ENCODE measurements at places on chromosomes 2 and 18. TPM values are rescaled to one million over a fixed set of nuclear protein-coding genes. Genes with fewer than 3 reads are reported as not detected.

RIT2 gene
- not detected for total RNA-seq

WDR35 gene
- 8.2 TPM for total RNA-seq

GALR1 gene
- total RNA-seq, result not detected

VIT gene
- total RNA-seq, result under 0.01 TPM

NIFK gene
- total RNA-seq, result 40.0 TPM

SLC30A3 gene
- 21.2 TPM for total RNA-seq

RELCH gene
- 24.5 TPM for total RNA-seq

GPR155 gene
- 1.1 TPM for total RNA-seq

DOK6 gene
- 1.1 TPM for total RNA-seq

CD8A gene
- not detected for total RNA-seq

MBP gene
- total RNA-seq, result 6.9 TPM

SLC9A2 gene
- total RNA-seq, result not detected

AAMP gene
- 152 TPM for total RNA-seq

MTA3 gene
- total RNA-seq, result 25.8 TPM

RAB6C gene
- total RNA-seq, result not detected

HES6 gene
- total RNA-seq, result 0.77 TPM

PPP1R1C gene
- total RNA-seq, result 0.33 TPM

NXPH2 gene
- total RNA-seq, result not detected

CDCA7 gene
- total RNA-seq, result 2.0 TPM

ACMSD gene
- total RNA-seq, result not detected

TLX2 gene
- total RNA-seq, result not detected

SEMA4F gene
- 1.3 TPM for total RNA-seq

C2orf81 gene
- total RNA-seq, result under 0.01 TPM

RRM2 gene
- 6.4 TPM for total RNA-seq

UGT1A4 gene
- total RNA-seq, result not detected

NMUR1 gene
- not detected for total RNA-seq

DUSP11 gene
- total RNA-seq, result 27.5 TPM

KIF1A gene
- total RNA-seq, result under 0.01 TPM

FNDC4 gene
- total RNA-seq, result 8.3 TPM

UBXN4 gene
- total RNA-seq, result 60.4 TPM

DSG1 gene
- total RNA-seq, result not detected

RFX8 gene
- total RNA-seq, result 0.17 TPM

SLC5A7 gene
- total RNA-seq, result not detected

NRBP1 gene
- 94.3 TPM for total RNA-seq

DLX1 gene
- total RNA-seq, result not detected

ELOA2 gene
- not detected for total RNA-seq

CEBPZOS gene
- 8.8 TPM for total RNA-seq

MCFD2 gene
- 246 TPM for total RNA-seq

COPS9 gene
- 156 TPM for total RNA-seq

DCDC2C gene
- not detected for total RNA-seq

EHD3 gene
- total RNA-seq, result 6.6 TPM

UGT1A3 gene
- not detected for total RNA-seq

TSPYL6 gene
- total RNA-seq, result not detected

GNLY gene
- not detected for total RNA-seq

CCNT2 gene
- 34.9 TPM for total RNA-seq

TMEM198 gene
- total RNA-seq, result under 0.01 TPM

TMEM37 gene
- total RNA-seq, result not detected

EMILIN1 gene
- total RNA-seq, result 34.8 TPM

SIGLEC15 gene
- not detected for total RNA-seq

BOLL gene
- not detected for total RNA-seq

KIF3C gene
- 13.0 TPM for total RNA-seq

TGFA gene
- 12.2 TPM for total RNA-seq

ASAP2 gene
- 30.5 TPM for total RNA-seq

All from dermis lymphatic vessel endothelial cell (primary cell).